ENCODE measurements at places on chromosomes 5 and 9.

DNA sequence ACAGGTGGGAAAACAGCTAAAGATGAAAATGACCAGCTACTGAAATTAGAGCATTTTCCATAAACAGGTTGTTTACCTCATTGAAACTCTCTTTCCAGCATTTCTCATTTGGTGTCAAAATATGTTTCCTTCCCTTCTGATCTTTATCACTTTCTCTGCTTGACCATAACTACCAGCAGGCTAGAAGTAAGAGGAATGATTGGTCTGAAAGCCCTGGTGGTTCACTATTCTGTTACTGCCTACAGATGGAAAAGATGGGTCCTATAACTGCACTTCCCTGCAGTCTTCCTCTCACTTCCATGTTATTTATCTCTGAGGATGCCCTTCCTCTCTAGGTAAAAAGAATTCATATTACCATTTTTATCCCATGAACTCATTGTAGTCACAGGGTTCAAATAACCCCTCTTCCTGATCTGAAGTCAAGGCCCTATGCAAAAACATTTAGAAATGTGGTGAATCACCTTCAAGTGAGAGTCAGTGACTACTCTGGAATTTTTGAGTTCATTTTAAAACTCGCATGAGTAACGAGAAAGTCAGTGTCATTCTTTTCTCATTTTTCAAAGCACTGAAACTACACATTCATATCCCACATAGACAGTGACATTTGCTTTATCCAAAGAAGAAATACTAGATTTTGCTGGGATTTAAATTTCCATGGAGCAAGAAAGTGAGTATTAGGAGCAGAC is 51.7 kb downstream of the ZNF474 start:
- no peak overlapping the region for H3K27ac ChIP-seq
- DNase-seq = no peak
- no peak overlapping the region for H3K4me3 ChIP-seq
- no peaks in the 10 kb centered on the region for H3K4me1 ChIP-seq
- H3K36me3 ChIP-seq = no peaks in the 10 kb centered on the region
- no peaks in the 10 kb centered on the region for H3K27me3 ChIP-seq

DNA sequence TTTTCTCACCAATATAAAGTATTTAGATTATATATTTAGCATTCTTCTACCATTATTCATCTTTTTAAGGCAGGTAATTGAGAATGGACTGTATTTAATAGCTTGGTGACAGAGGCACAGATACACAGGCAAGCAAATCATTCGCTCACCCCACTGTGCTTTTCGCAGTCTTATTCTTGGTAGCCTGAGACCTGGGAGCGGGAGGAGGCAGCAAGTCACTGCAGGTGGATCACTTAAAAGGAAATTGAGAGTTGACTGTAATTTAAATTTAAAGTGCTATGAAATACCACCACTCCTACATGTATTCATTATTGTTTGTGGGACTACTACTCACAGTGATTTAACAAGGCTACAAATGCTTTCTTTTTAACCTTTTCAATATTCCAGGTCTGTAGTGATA is 9.7 kb downstream of the RICTOR start:
- no peak for DNase-seq
- H3K27ac ChIP-seq = no peak overlapping the region
- H3K4me1 ChIP-seq = peaks cover 2% of the 10 kb centered on the region
- H3K27me3 ChIP-seq = no peaks in the 10 kb centered on the region

DNA sequence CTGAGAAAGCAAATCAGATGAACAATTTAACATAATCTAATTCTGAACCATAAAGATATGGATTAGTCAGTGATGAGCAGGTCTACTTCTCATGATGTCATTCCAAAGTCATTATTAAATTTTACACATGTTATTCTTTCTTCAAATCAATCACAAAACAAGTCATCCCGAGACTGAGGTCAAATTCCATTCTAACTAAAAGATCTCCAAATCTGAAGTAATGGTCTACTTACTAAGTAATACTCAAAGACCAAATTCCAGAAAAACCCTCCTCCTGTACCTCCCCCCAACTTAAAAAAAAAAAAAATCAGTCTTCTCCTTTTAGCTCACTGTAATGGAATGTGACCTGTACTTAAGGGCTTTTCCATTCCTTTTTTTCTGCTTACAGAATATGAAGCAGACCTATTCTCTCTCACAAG is 4.7 kb downstream of the PFDN1 start:
- H3K27me3 ChIP-seq = no peaks in the 10 kb centered on the region
- H3K4me3 ChIP-seq = no peak overlapping the region
- no peaks in the 10 kb centered on the region for H3K36me3 ChIP-seq
- H3K4me1 ChIP-seq = peaks cover 20% of the 10 kb centered on the region

DNA sequence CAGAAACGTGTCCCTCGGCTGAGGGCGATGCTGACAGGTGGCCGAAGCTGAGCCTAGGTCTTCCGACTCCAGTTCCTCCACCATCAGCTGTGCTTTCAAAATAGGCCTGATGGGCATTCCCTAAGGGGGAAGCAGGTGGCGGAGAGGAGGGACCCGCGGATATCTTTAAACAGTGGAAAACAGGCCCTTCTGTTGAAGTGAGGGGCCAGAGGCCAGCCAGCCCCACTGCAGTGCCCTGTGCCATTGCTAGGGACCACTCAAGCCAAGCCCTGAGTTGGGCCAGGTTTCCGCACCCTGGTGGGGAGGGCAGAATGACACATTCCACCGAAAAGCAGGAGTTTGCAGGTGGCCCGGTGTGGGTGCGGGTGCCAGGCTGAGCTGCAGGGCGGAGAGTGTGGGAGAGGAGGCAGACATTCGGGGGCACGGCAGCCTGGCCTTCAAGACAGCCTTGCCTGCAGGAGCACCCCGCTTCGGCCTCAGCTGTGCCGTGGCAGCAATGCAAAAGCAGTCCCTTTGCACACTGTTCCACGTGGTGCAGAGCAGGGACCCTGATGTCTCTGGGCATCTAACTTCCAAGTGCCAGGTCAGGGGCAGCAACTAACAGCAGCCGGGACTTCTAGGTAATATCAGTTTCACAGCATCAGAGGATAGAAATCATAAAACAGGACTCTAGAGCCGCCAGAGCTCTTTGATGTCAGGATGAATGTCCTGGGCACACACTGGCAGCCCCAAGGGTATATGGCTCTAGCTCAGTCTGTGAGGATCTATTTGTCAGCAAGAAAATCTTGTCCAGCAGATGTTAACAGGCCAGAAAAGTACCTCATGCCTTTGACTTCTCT is 17.2 kb downstream of the HNRNPH1 start:
- DNase-seq = no peak
- H3K4me1 ChIP-seq = no peaks in the 10 kb centered on the region
- no peak overlapping the region for H3K27ac ChIP-seq
- H3K36me3 ChIP-seq = peaks cover 85% of the 10 kb centered on the region
- no peaks in the 10 kb centered on the region for H3K27me3 ChIP-seq
- H3K4me3 ChIP-seq = no peak overlapping the region

DNA sequence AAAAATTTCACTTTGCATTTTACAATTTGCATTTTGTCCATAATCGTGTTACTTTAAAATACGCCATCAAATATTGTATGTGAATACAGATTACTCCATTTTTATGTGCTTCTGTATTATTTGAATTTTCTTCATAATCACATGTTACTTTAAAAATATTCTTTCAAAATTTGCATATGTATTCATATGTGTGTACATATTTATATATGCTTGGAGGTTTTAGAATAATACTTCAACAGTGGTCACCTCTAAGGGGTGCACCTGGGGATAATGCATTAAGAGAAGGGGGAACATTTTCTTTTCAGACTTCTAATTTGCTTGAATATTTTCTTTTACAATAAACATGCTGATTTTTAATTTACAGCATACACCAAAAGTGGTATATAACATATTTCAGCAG is 21.9 kb upstream of the ELL2 start:
- no peaks in the 10 kb centered on the region for H3K4me1 ChIP-seq
- H3K27ac ChIP-seq = no peak overlapping the region
- no peaks in the 10 kb centered on the region for H3K36me3 ChIP-seq
- DNase-seq = no peak
- H3K27me3 ChIP-seq = no peaks in the 10 kb centered on the region
- no peak overlapping the region for H3K4me3 ChIP-seq

DNA sequence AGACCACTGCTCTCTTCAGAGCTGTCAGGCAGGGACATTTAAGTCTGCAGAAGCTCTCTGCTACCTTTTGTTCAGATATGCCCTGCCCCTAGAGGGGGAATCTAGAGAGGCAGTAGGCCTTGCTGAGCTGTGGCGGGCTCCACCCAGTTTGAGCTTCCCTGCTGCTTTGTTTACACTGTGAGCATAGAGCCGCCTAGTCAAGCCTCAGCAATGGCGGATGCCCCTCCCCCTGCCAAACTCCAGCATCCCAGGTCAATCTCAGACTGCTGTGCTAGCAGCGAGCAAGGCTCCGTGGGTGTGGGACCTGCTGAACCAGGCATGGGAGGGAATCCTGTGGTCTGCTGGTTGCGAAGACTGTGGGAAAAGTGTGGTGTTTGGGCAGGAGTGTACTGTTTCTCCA is 59.9 kb downstream of the CAVIN4 start:
- no peak for DNase-seq
- no peaks in the 10 kb centered on the region for H3K27me3 ChIP-seq
- no peaks in the 10 kb centered on the region for H3K36me3 ChIP-seq
- no peaks in the 10 kb centered on the region for H3K4me1 ChIP-seq
- no peak overlapping the region for H3K4me3 ChIP-seq

Measured in small intestine (tissue), 16 donors.